ENCODE measurements at places on chromosomes 6 and 20.
A peak's percentile ranks its signal among the peaks of the same experiment; 100 is the strongest.

GRCh38 chr6:137995371-137995770, 111.8 kb downstream of the PERP start:
- DNase-seq = no peak

DNA sequence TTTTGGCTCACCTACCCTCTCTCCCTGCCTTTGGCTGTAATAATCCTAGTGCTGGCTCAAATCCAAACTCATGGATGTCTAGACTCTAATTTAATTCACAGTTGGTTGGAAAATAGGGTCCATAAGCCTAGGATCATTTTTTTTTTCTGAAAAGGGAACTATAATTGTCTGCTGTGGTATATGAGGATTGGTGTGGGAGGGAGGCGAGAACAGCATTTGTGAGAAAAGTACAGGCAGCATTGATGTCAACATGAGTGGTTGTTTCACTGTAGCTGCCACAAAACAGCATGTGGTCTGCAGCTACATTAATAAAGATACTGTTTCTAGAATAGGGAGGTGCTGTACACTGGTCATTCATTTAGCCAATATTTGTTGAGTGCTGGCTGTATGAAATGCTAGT, 18.6 kb upstream of the POLR1H start:
- no peak for DNase-seq

DNA sequence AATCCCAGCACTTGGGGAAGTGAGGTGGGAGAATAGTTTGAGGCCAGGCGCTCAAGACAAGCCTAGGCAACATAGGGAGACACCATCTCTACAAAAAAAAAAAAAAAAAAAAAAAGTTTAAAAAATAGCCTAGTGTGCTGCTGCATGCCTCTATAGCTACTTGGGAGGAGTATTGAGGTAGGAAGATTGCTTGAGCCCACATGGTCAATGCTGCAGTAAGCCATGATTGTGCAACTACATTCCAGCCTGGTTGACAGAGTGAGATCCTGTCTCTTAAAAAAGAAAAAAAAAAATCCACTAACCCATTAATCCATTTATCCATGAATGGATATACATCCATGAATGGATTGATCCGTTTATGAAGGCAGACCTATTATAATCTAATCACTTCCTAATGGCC, 1064.6 kb upstream of the EYS start:
- DNase-seq = no peak

DNA sequence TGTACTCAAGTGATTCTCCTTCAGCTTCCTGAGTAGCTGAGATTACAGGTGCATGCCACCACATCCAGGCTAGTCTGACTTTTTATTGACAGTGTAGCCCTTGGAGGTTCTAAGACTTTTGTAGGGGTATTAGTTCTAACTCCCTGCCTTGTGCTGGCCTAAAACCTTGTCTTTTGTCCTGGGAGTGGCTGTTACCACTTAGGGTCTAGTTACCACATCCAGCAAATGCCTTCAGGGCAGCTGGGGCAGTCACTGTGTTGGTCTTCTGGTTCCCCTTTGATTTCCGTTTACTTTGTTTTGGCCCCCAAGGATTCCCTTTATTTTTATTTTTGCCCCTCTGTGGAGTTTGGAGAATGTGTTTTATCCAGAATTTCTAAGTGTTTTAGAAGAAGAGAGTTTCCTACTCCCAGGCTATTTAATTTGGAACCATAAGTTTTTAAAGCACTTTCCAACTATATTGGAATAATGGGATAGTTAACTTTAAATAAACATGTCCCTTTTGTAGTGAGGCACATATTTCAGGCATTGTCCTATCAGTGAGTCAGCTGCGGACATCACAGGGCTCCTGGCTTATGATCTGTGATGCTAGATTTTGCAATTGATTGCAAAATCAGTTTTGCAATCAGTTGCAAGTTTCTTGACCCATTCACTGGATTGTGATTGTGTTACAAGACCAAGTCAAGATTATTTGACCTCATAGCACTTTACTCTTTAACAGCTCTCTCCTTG, 25.0 kb downstream of the IL22RA2 start:
- DNase-seq = no peak

GRCh38 chr6:113457198-113457597, 399.9 kb upstream of the MARCKS start:
- peak; percentile 90 for DNase-seq

DNA sequence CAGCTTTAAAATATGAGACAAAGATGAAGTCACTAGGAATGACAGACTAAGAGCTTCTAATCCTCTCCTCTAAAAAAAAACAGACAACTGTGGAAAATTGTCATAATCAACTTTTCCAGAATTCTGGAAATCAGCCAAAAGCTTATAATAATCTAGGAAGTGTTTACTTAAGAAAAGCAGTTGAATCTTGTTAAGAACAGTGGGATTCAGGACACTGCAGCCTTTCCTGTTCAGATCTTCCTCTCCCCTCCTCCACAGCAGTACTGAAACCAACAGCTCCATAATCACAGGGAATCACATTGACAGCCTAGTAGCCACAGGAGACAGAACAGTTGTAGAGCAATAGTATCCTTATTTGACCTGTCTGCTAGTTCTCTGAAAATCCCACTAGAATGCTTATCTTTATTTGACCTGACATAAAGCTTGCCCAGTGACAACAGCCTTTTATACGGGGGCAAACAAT, 41.6 kb downstream of the IBTK start:
- DNase-seq = no peak

DNA sequence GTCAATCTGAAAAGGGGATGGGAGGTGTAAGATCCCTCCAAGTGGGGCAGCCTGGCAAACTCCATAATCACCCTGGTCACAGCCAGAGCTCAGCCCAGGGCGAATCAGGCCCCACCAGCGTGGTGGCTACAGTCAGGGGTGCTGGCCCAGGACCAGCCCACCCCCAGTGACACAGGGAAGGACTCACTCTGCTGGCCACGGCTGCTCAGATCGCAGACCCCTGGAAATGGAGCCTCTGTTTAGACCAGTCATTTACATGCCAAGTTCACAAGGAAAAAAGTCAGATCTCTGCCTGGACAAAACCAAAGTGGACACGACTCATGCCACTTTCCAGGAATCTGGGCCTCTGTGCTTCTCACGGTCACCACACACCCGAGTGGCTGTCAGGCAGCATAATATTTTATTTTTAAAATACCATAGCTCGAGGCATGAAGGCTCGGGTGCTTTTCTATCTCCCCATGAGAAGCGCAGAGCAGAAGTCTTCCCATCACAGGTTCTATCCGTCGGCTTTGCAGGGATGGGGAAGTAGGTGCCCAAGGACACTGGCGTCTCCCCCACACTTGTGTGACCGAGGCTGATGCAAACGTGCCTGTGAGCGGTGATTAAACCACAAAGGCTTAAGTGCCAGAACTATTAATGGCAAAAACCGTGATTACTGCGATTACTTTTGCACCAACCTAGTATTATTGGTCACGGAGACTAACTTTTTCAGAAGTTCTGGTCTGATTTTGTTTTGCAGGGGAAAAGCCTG, 13.0 kb downstream of the PXDC1 start:
- DNase-seq = no peak

- DNase-seq = no peak
Measured at GRCh38 chr20:37518606-37519507, 2.2 kb upstream of the NNAT start.

DNA sequence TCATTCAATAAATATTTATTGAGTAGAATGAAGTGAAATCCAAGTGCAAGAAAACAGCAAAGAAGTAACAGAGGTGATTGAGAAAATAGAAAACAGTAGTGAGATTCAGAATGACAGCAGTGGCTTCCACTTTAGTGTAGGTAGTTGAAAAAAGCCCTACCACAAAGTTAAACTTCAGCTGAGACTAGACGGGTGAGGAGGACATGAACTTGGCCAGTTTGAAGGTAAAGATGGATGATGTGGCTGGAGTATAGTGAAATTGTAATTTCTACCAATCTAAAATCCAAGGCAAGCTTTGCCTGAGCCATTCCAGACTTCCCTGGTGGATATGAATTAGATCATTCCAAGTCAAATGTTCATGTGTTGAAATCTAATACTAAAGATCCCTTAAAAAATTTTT, 32.6 kb upstream of the AHI1 start:
- DNase-seq = no peak

Measured in H4 (cell line).